Esophagus muscularis mucosa (tissue), 4 donors: ENCODE measurements at places on chromosomes 4 and X. TPM values are rescaled to one million over a fixed set of nuclear protein-coding genes. Genes with fewer than 3 reads are reported as not detected.

Gene SHROOM4
- total RNA-seq, result 5.4 TPM

Gene GNRHR
- not detected for total RNA-seq

Gene SPATA18
- 7.5 TPM for total RNA-seq

Gene HSD17B10
- 103 TPM for total RNA-seq

Gene UCP1
- not detected for total RNA-seq

Gene BRS3
- total RNA-seq, result not detected

Gene CCKAR
- total RNA-seq, result 1.7 TPM

Gene UBE2K
- 32.5 TPM for total RNA-seq

DNA sequence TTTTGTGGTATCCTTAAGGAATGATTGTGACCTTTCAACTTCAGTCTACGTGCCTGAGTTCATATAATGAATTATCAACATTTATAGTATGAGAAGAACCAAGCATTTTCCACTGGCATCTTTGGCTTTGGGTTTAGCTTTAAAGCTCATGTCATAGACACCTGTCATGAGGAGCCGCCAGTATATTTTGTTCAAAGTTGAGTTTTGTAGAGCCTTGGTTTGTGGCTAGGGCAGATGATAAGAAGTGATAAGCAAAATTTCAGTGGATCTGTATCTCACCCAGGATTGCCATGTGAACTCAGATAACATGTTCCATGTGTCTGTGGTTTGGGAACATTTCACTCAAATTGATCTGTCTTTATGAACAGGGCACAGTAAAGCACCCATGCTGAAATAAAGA is 873.2 kb downstream of the STPG2 start:
- H3K36me3 ChIP-seq, result no peaks in the 10 kb centered on the region
- H3K4me3 ChIP-seq, result no peak overlapping the region
- no peak overlapping the region for H3K27ac ChIP-seq
- no peaks in the 10 kb centered on the region for H3K27me3 ChIP-seq
- no peak for DNase-seq
- no peaks in the 10 kb centered on the region for H3K4me1 ChIP-seq

- no peak for DNase-seq
- no peak overlapping the region for H3K4me3 ChIP-seq
- no peaks in the 10 kb centered on the region for H3K27me3 ChIP-seq
Measured at GRCh38 chrX:20452487-20452886, 185.8 kb upstream of the RPS6KA3 start.

- H3K4me3 ChIP-seq, result no peak overlapping the region
- H3K36me3 ChIP-seq, result no peaks in the 10 kb centered on the region
- H3K27ac ChIP-seq, result no peak overlapping the region
- H3K4me1 ChIP-seq, result no peaks in the 10 kb centered on the region
Measured at GRCh38 chrX:129039176-129039575, 484.1 kb downstream of the SMARCA1 start.

DNA sequence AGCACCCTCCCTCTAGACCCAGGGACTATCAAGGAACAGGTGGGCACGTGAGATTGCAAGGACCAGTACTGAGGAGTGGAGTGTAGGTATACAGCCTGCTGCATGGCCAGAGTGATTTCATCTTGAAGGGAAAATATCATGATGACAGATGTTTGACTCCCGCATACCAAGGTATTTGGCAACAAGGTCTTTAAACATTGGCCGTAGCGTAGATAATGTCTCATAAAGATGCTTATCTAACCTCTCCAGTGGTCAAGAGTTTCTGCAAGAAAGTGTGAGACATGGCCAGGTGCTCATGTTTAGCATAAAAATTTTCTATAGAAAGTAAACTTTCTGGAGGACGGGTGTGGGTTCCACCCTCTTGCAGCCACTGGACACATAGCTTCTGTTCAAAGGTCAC is 18.7 kb upstream of the ZNF630 start:
- no peak for DNase-seq
- H3K27ac ChIP-seq, result no peak overlapping the region
- no peak overlapping the region for H3K4me3 ChIP-seq
- H3K27me3 ChIP-seq, result no peaks in the 10 kb centered on the region

- H3K27ac ChIP-seq, result no peak overlapping the region
- H3K4me1 ChIP-seq, result no peaks in the 10 kb centered on the region
- H3K4me3 ChIP-seq, result no peak overlapping the region
- no peaks in the 10 kb centered on the region for H3K36me3 ChIP-seq
- DNase-seq, result no peak
- H3K27me3 ChIP-seq, result no peaks in the 10 kb centered on the region
Measured at GRCh38 chrX:42715701-42716262, 62.2 kb downstream of the PPP1R2C start.

GRCh38 chr4:54378461-54378860 is 149.4 kb downstream of the PDGFRA start:
- no peak for DNase-seq
- H3K36me3 ChIP-seq, result no peaks in the 10 kb centered on the region
- H3K4me3 ChIP-seq, result no peak overlapping the region
- H3K4me1 ChIP-seq, result no peaks in the 10 kb centered on the region

DNA sequence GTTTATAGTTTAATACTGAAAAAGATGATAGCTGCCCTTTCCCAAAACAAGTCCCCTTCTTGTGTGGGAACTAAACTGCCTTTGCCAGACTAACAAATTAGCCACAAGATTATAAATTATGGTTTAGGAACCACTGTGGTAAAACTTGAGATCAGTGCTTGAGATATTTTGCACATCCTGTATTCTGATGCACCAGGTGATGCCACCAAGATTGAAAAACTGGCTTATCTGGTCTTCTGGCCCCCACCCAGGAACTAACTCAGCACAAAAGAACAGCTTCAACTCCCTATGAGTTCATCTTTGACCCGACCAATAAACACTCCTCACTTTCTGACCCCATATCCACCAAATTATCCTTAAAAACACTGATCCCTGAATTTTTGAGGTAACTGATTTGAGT is 36.7 kb upstream of the EFNB1 start:
- no peak for DNase-seq
- H3K27me3 ChIP-seq, result no peaks in the 10 kb centered on the region
- H3K27ac ChIP-seq, result no peak overlapping the region
- no peaks in the 10 kb centered on the region for H3K4me1 ChIP-seq
- no peak overlapping the region for H3K4me3 ChIP-seq

DNA sequence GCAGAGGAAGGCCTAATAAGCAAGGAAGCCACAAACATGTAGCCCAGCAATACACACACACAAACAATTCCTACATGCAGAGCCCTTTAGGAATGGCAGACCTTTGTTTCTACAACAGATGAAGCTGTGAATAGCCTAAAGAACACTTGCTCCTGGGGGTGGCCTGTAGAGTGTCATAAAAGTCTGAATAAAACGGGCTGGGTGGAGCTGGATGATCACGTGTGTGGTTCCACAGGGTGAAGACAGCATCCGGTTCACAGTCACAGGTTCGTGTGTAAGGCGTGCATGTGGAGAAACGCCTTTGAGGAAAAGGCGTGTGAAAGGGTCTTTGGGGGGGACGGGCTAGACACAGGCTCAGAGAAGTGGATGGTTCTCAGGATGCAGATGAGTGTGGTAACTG is 156.1 kb downstream of the AFAP1 start:
- peaks cover 60% of the 10 kb centered on the region for H3K36me3 ChIP-seq
- no peak overlapping the region for H3K4me3 ChIP-seq
- H3K27ac ChIP-seq, result peak overlapping the region; percentile 11
- DNase-seq, result no peak
- H3K4me1 ChIP-seq, result peaks cover 48% of the 10 kb centered on the region

DNA sequence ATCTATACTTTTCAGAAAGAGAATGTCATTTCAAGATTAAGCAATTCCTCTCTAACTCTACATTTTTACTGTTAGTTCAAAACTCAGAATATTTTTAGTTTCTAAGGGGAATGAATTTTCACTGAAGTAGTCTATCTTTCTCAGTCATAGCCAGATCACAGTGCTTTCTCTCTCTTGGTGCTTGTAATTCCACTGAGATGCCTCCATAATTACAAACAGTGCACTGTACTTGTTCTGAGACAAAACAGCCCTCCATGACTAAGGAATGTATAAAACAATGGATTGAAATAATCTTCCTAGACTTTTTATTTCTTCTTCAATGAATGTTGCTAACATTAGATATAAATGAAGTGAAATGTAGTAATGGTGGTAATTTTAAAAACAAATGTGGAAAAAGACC is 603.2 kb upstream of the FAM241A start:
- H3K27me3 ChIP-seq, result no peaks in the 10 kb centered on the region
- H3K4me3 ChIP-seq, result no peak overlapping the region
- no peaks in the 10 kb centered on the region for H3K36me3 ChIP-seq
- H3K27ac ChIP-seq, result no peak overlapping the region

DNA sequence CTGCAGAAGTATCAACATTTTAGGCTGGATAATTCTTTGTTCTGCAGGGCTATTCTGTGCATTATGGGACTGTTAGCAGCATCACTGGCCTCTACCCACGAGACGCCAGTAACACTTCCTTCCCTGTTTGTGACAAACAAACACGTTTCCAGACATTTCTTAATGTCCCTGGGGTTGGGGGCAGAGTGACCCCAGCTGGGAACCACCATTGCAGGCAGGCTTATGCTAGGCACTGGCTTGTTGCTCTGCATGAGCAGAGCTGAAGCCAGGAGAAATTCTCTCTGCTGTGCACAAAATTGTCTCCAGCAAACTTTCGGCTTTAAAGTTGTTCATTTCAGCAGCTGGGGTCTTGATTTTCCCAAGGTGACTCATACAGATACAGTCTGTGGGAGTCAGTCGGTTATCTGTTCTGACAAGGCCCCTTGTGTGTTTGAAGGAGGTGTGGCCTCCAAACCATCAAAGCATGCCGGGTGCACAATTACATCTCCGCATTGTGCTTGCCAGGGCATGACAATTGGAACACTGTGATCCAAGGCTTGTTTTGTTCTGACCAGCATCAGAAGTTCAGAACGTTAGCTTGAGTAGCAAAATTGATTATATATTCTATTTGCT is 156.4 kb upstream of the BOD1L1 start:
- no peak overlapping the region for H3K27ac ChIP-seq
- no peaks in the 10 kb centered on the region for H3K4me1 ChIP-seq
- H3K36me3 ChIP-seq, result no peaks in the 10 kb centered on the region
- DNase-seq, result no peak
- H3K27me3 ChIP-seq, result no peaks in the 10 kb centered on the region
- H3K4me3 ChIP-seq, result no peak overlapping the region

GRCh38 chr4:183468210-183469095 is 24.0 kb downstream of the CDKN2AIP start:
- DNase-seq, result peak; percentile 21
- H3K27ac ChIP-seq, result no peak overlapping the region
- H3K27me3 ChIP-seq, result no peaks in the 10 kb centered on the region
- H3K4me3 ChIP-seq, result no peak overlapping the region
- no peaks in the 10 kb centered on the region for H3K36me3 ChIP-seq

- H3K27me3 ChIP-seq, result no peaks in the 10 kb centered on the region
- no peaks in the 10 kb centered on the region for H3K4me1 ChIP-seq
- no peak overlapping the region for H3K4me3 ChIP-seq
Measured at GRCh38 chrX:19214311-19214710, 92.0 kb upstream of the ADGRG2 start.

DNA sequence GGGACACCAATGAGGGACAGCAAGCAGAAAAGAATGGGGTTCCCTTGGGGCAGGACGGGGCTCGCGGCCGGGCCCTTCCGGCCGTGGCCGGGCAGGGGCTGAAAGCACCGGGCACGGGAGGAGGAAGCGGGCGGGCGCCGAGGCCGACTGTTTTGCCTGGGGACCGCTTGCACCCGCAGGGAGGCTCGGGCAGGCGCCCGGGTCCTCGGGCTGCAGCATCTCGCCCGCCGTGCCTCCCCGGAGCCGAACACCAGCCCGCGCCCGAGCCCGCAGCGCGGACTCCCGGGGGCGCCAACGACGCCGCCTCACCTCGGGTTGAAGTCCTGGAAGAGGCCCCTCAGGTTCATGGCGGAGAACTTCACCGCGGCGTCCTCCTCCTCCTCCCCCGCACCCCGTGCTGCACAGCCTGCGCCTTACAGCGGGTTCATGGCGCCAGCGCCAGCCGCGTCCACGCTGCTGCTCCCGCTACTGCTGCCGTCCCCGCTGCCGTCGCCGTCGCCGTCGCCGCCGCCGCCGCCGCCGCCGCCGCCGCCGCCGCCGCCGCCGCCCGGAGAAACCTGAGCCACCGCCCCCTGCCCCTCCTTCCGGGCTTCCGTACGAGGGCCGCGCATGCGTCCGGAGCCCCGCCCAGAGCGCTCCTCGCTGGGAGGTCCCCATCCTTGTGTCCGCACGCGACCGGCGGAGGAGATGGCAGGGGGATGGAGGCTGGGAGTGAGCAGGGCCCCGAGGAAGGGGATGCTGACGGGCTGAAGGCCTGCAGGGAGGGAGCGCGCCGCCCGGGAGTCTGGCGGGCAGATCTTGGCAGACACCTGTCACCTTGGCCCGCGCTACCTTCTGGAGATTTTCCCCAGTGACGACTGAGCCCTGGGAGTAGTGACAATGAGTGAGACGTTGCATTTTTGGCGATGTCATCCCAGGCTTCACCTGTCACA is at the start of gene TMEM185A:
Gene TMEM185A (minus strand): TSS at position 559 of the 932 bp plus-strand sequence. CDS start 212 bp downstream, at position 347.
- H3K4me1 ChIP-seq, result peaks cover 23% of the 10 kb centered on the region
- H3K4me3 ChIP-seq, result peak within 1 kb of the TSS; percentile 83
- H3K27me3 ChIP-seq, result no peaks in the 10 kb centered on the region
- H3K27ac ChIP-seq, result peak within 1 kb of the TSS; percentile 67
